ENCODE measurements at places on chromosomes 6 and 20.

DNA sequence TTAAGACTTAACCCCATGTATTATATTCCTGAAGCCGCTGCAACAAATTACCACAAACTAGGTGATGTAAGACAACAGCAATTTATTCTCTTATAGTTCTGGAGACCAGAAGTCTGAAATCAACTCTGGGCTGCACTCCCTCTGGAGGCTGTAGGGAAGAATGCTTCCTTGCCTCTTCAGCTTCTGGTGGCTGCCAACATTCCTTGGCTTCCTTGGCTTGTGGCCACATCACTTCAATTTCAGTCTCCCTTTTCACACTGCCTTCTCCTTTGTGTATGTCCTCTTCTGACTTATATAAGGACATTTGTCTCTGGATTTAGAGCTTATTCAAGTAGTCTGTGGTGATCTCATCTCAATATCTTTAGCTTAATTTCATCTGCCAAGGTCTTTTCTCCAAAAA lies 141.6 kb downstream of the DHX35 start:
- no peak for DNase-seq

- no peak for DNase-seq
These were observed 9.8 kb downstream of the LYRM4 start for GRCh38 chr6:5250911-5251310.

DNA sequence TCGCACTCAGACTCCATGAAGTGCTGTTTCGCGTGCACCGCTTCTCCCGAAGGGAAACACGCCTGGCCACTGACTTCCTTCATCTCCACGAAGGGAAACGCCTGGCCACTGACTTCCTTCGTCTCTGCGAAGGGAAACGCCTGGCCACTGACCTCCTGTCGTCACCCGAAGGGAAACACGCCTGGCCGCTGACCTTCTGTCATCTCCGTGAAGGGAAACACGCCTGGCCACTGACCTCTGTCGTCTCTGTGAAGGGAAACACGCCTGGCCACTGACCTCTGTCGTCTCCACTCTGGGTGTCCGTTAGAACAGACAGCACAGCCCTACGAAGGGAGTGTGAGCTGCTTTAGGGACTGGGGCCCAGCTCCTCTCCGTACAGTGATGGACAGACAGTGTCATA lies 17.1 kb upstream of the ADRM1 start:
- DNase-seq, result no peak

DNA sequence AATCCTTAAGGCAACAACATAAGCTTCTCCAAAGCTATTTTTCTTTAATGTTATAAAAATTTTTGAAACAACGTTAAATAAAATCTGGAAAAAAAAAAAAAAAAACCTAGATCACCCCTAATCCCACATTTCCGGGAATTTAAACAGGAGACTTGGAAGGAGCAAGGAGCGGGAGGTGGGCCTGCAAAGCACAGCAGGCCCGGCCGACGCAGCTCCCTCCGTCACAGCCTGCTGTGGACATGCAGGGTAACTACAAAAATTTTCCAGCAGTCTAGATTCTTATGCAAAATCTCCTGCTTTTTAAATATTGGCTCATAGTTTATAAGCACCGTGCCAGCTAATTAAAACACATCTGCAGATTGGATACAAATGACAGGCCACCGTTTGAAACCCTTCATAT lies 23.5 kb downstream of the FOXF2 start:
- DNase-seq, result no peak

- no peak for DNase-seq
These were observed 8.5 kb upstream of the SPAG4 start for GRCh38 chr20:35607003-35607735.

DNA sequence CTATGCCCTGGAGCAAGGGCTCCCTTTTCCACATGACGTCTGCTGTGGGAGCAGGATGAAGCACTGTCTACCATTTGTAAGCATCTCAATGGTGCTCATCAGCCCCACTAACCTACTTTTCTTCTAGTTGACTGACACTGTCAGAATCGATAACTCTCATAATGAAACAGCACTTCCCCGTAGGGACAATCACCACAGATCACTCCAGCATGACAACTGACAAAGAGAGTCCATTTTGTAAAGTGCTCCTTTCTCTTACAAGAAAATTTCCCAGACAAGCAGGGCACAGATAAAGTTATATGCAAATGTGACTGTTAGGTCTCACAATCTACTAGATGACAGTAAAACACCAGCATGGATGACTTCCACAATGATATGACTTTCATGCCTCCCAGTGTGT lies 46.4 kb downstream of the HEBP2 start:
- no peak for DNase-seq

DNA sequence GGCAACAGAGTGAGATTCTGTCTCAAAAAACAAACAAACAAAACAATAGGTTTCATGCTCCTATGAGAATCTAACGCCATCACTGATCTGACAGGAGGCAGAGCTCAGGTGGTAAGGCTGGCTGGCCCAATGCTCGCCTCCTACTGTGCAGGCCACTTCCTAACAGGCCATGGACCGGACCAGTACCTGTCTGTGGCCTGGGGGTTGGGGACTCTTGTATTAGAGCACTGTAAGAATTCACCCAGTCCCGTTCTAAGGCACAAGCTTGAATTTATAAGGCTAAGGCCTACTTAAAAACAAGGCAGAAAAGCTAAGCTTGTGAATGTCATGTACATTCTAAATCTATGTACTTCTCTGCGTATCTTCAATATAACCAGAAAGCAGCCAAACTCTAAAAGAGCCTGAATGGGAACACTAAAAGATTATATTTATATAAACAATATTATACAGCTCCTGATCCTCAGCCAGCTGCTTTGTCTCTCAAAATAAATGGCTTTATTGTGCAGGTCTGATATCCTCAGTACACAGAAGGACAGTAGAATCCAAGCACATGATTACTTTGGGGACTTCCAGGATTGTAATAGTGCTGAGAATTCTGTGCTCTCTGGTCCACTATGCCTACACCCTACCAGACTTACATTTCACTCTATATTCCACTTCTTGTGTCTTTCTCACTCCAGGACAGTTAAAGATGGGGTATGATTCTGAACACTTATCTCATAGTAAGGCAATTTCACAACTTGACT lies 64.5 kb upstream of the DST start:
- no peak for DNase-seq

DNA sequence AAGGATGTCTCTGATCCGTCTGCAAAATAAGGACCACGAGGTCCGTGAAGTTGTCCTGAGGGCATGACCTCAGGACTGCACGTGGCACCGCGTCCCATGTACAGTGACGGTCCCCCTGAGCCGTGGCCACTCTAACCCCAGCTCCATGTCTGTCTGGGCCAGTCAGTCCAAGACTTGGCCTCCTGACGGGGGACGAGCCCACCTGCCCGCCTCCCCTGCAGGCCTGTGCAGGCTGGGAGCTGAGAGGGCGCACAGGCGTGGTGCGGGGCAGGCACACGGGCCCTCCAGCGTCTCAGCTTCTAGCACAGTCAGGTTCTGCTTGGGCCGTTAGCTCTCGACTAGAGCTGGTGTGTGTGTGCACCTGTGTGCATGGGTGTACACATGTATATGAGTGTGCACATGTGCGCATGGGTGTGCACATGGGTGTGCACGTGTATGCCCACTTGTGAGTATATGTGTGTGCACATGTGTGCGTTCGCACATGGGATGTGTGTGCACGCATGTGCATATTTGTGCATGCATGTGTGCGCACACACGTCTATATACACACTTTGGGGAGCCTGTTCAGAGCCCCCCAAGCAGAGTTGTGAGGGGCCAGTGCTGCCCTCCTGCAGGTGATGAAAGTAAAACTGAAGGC lies 307.0 kb downstream of the TAF4 start:
- no peak for DNase-seq

GRCh38 chr20:48585061-48585870 lies 242.5 kb downstream of the PREX1 start:
- no peak for DNase-seq

DNA sequence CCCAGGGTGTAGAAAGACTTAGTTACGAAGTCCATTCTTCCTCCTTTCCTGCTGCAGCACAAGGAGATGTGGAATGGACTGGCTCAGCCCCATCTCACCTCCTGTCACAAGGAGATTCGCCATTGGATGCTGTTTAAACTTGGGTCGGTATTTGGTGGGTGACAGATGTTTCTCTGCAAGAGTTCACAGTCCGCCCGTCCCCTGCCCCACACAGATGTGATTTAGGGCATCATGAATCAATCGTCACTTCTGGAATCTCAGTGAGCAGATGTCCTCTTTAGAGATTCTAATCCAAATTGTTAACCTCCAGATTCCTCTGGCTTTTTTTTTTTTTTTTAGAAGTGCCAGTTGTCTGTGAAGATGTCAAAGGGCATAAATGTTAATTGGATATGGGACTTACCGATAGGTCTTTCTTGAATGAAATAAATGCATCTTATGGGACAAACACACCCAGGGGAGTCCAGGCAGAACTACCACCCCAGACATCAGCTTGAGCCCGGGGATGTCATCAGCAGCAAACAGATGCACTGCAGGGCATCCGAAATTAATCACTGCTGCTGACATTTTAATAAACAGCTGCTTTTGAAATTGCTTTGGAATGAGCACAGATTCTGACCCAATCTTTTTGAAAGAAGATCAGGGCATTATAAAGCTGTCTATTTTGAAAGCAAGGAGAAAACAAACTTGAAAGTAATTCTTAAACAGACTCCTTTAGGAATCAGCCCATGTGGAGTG lies 117.6 kb upstream of the CDH4 start:
- DNase-seq, result no peak

DNA sequence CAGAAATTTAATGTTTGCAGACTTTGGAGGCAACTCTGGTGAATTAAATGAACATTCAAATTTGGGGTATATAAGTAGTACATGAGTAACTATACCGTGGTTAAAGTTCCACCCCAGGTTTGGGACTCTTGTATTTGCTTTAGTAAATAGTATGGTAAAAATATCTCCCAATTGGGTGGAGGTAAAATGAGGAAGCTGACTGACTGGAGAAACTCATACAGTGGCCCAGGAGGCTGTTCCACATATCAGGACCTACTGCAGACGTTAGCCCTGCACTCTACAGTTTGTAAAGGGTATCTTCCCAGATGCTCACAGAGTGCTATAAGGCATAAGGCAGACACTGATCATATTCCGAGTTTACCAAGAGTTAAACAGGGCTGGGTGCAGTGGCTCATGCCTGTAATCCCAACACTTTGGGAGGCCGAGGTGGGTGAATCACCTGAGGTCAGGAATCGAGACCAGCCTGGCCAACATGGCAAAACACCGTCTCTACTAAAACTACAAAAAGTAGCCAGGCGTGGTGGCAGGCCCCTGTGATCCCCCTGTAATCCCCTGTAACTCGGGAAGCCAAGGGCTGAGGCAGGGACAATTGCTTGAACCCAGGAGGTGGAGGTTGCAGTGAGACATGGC lies 53.7 kb downstream of the CPXM1 start:
- no peak for DNase-seq

- no peak for DNase-seq
These were observed 24.6 kb downstream of the HBS1L start for GRCh38 chr6:135030056-135030473.

- DNase-seq, result no peak
These were observed 75.2 kb downstream of the WDR27 start for GRCh38 chr6:169626649-169627048.

GRCh38 chr6:150145830-150146229 lies 3.0 kb downstream of the PPP1R14C start:
- DNase-seq, result no peak

DNA sequence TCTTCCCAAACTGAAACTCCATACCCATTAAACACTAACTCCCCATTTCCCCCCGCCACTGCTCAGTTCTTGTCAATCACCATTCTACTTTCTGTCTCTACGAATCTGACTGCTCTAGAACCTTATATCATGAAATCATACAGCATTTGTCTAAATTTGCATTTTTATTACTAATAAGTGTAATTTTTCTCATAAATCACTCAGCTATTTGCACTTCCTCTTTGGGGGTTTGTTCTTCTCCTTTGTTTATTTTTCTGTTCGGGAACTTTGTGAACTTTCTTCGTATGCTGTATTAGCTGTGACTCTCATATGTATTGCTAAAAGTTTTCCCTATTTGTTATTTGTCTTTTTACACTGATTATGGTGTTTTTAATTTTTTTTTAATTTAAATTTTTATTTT lies 152.2 kb downstream of the SLC16A10 start:
- DNase-seq, result no peak

DNA sequence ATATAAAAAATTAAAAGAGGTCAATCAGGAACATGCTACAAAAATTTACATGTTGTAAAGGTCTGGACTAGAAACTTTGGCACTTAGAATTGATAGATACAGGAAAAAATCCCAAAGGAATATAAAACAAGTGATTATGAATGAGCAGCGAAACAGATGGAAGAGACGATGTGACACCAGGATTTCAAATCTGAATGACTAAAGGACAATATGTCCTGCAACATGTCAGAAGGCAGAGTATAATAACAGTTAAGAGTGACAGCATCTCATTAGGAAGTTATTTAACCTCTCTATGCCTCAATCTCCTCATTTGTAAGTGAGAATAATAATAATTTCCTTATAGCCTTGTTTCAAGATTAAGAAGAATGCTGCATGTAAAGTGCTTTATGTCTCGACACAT lies 50.3 kb downstream of the FRK start:
- DNase-seq, result no peak

- no peak for DNase-seq
These were observed 197.3 kb downstream of the PREX1 start for GRCh38 chr20:48630342-48631075.

- no peak for DNase-seq
These were observed 70.3 kb downstream of the TMEM244 start for GRCh38 chr6:129790785-129791184.

GRCh38 chr20:53921443-53921973 lies 148.9 kb downstream of the BCAS1 start:
- no peak for DNase-seq

- DNase-seq, result no peak
These were observed 334.8 kb downstream of the UTRN start for GRCh38 chr6:144619966-144620365.

All from activated naive CD8-positive, alpha-beta T cell treated with anti-CD3 and anti-CD28 coated beads, Interleukin-2, amount 50 U/mL, for 16 hours (primary cell).